Fibroblast of skin of left quadriceps (primary cell): ENCODE measurements at places on chromosomes 12 and 14.

GRCh38 chr12:64120568-64120967 lies 101.5 kb downstream of the KICS2 start:
- DNase-seq: no peak

- no peak for DNase-seq
These were observed 32.8 kb downstream of the CCDC91 start for GRCh38 chr12:28223025-28223554.

- no peak for DNase-seq
These were observed 8.6 kb downstream of the DLK1 start for GRCh38 chr14:100735271-100735670.

DNA sequence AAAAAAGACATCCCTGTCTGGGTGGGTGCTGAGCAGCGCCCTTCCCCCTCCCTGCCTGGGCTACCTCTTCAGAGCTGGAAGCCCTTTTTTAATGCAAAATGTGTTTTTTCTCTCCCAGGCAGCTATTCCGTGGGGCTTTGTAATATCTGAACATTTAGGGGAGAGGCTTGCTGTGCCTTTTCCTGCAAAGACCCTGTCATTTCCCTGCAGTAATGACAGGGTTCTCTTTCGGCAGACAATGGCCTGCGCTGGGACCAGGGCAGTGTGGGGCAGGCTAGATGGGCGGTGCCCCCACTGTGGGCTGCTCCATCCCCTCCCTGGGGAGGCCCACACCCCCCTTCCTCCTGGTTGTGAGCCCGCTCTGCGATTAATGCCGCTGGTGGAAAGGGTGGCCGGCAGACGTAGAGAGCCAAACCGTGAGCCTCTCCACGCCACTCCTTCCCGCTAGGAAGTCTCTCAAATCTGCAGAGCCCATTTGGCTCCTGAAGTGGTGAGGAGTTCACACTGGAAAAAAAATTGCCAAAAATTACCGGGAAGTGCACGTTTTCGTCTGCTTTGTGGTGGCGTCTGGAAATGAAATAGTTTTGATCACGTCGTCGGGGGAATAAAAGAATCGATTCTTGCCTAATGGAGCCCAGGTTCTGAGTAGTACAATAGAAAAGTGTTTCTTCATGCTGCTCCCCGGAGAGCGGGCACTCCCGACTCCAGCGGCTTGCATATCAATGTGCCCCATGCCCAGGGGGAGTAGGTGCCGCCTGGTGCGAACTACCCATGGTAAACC lies 31.5 kb downstream of the KIF26A start:
- DNase-seq: no peak

- no peak for DNase-seq
These were observed 128.4 kb downstream of the RBM19 start for GRCh38 chr12:113837528-113838296.

- DNase-seq: no peak
These were observed 289.1 kb upstream of the RTL1 start for GRCh38 chr14:101192661-101193000.

- no peak for DNase-seq
These were observed 34.0 kb downstream of the KIF26A start for GRCh38 chr14:104172349-104172748.

- no peak for DNase-seq
These were observed 15.4 kb upstream of the TMEM120B start for GRCh38 chr12:121697093-121697698.
